ENCODE measurements at places on chromosomes 11 and 22. TPM values are rescaled to one million over a fixed set of nuclear protein-coding genes. Genes with fewer than 3 reads are reported as not detected.

PHOX2A gene
- total RNA-seq, result 0.19 TPM

HORMAD2 gene
- not detected for total RNA-seq

SLC5A12 gene
- 1.4 TPM for total RNA-seq

PAX6 gene
- total RNA-seq, result 0.30 TPM

THY1 gene
- 286 TPM for total RNA-seq

NLRX1 gene
- 12.9 TPM for total RNA-seq

TPBGL gene
- total RNA-seq, result 0.25 TPM

APOA5 gene
- 0.15 TPM for total RNA-seq

CDC42EP1 gene
- 11.2 TPM for total RNA-seq

APOL3 gene
- not detected for total RNA-seq

OTUB1 gene
- total RNA-seq, result 112 TPM
